NCI-H2171 (cell line): ENCODE measurements at places on chromosomes 2 and 18.

GRCh38 chr2:168901003-168901402, at the start of gene G6PC2:
G6PC2 (plus strand) TSS chr2:168901291; CDS start chr2:168901332, 41 bp downstream.
- no peak for DNase-seq

GRCh38 chr18:48408727-48409590, at the start of gene ZBTB7C:
ZBTB7C (minus strand) TSS chr18:48409383.
- DNase-seq: peak; percentile 27

- DNase-seq: no peak
Observed at GRCh38 chr18:60466677-60467076, 94.1 kb upstream of the MC4R start.

DNA sequence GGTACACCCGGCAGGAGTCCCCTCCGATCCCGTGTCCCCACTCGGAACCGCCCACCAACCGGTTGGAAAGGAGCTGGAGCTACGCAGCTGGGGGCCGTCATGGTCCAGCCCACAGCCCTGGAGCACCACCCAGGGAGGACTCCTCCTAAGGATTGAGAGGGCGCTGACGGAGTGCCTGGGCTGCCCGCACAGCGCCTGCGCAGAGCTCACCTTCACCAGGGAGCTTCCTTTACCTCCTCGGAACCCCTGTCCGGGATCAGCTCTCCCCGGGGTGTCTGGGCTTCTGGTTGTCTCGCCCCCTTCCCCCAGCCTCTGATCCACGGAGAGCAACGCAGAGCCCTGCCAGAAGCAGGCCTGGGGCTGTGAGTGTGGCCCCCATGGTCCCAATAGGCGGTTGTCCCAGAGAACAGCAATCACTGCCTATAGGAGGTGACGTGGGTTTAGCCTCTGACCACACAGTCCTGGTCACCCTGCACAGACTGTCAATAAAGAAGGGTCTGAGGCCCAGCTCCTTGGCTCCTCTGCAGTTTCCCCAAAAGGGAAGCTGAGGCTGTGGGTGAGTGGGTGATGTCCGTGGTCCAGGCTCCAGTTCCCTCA, 14.6 kb downstream of the ALPG start:
- DNase-seq: no peak

- DNase-seq: no peak
Observed at GRCh38 chr2:116510117-116510671, 1304.3 kb upstream of the DDX18 start.

GRCh38 chr18:11518788-11519685, 90.4 kb upstream of the SLC35G4 start:
- peak; percentile 34 for DNase-seq

GRCh38 chr18:33469699-33470098, 29.2 kb upstream of the CCDC178 start:
- DNase-seq: no peak

DNA sequence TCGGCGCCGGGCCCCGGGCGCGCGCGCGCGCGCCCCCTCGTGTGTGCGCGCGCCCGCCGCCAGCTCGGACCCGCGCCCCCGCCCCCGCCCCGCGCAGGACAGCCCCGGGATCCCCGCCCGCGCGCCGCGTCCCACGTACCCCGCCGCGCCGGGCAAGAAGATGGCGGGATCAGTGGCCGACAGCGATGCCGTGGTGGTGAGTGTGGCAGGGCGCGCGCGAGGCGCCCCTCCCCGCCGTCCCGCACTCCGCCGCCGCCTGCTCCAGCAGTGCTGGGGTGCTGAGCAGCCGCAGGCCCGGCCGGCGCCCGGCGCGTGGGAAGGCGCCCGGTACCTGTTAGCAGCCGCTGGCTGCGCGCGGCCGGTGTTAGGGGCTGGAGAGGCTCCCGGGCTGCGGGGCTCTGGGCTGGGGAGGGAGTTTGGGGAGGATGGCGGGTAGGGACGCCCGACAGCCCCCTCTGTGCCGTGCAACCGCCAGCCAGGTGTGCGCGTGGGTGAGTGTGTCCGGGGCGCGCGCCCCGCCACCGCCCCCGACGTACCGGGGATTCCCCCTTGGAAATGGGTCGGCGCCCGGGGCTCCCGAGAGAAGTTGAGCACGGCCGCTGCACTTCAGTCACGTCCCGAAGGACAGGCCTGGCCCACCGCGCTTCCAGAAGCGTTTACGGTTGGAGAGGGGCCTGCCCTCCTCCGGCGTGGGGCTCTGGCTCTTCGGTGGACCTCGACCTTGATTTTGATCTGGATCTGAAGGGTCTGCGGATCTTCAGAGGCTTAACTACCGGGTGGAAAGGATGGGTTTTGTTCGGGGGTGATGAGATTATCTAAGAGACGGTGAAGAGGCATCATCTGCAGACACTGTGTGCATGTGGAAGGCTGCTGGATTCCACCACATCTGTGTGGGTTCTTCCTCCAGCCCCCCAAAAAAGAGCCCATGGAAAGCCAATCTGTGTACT, 697 bp downstream of the LGALSL start:
- peak; percentile 44 for DNase-seq

DNA sequence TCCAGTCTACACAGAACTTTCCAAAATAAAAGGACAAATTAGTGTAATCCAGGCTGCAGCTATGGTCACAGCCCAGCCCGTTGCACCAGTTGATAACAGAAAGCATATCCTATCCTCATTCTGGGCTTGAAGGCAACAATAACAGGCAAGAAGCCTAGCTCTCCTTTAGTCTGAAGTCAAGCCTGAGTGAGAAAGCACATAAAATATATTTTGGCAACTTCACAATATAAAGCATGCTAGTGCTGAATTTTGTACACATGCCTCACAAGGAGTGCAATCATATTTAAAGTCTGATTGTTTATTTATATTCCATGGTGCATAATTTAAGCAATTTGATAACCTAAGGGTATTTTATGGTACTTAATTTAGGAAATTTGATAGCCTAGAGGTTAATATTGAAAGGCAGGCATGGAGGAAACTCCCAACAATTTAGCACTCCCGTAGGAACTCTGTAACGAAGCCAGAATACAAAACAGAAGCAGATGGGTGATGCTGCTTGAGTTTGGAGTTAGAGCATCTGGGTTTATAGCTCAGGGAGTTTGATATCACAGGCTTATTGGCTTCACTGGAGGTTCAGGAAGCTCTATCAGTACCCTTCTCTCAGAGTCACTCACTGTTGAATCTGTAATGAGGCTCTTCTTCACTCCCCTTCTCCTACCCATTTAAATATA, 1199.1 kb upstream of the GYPC start:
- peak; percentile 77 for DNase-seq

DNA sequence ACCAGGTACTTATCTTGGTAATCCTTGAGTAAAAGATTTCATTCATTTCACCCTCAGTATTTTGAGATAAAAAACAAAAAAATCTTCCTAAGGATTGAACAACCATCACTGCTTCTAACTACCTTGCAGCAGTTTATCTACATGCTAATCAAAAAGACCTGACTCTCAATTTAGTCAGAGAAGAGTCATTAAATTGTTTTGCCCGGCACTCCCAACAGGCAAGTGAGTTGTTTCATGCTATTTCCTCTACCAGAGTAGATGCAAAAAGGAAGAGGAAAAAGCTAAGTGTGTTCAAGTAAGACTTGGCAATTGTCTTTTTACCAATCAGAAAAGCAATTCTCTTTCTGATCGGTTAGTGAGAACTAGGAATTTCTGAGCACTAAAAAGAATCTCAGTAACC, 39.5 kb downstream of the MYO5B start:
- DNase-seq: no peak

DNA sequence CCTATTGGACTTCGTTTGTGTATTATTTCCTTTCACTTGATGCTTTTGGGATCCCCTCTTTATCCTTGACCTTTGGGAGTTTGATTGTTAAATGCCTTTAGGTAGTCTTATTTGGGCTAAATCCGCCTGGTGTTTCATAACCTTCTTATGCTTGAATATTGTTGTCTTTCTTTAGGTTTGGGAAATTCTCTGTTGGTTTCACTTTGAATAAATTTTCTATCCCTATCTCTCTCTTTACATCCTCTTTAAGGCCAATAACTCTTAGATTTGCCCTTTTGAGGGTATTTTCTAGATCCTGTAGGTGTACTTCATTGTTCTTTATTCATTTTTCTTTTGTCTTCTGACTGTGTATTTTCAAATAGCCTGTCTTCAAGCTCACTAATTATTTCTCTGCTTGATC, 354.7 kb downstream of the PARD3B start:
- DNase-seq: no peak

DNA sequence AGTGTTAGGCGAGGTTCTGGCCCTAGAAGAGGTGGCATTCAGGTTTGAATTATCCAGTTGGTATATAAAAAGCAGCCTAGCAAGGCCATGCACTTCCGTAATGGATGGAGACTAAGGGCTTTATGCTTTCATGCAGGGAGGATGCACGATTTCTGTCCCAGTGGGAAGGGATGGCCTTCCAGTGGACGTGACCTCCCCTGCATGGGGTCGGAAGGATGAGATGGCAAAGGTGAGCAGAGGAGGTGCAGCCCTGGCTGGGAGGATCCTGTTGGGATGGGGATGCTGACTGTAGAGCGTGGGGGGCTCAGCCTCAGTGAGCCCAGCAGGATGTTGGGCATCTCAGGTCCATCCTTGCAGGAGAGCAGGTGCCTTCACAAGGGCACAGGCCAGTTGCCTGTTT, 4.8 kb downstream of the ASB18 start:
- no peak for DNase-seq

GRCh38 chr2:190834890-190835208, 45.8 kb upstream of the GLS start:
- DNase-seq: no peak

- no peak for DNase-seq
Observed at GRCh38 chr2:66322506-66323260, 112.2 kb upstream of the MEIS1 start.

DNA sequence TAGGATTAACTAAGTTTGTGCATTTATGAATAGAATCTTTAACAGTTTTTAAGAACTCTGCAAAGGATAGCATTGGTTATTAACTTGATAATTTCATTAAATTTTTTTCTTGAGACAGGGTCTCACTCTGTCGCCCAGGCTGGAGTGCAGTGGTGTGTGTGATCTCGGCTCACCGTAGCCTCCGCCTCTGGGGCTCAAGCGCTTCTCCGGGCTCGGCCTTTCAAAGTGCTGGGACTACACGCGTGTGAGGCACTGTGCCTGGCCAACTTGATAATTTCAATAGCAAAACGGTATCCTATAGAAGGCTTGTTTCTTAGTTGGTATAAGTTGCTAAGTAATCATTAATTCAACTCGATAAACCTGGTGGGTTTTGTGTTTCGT, 38.0 kb downstream of the ADNP2 start:
- no peak for DNase-seq

- no peak for DNase-seq
Observed at GRCh38 chr2:57534358-57534757, 512.2 kb upstream of the VRK2 start.

- no peak for DNase-seq
Observed at GRCh38 chr2:128796321-128796720, 477.7 kb upstream of the HS6ST1 start.

GRCh38 chr2:74915743-74916142, 42.7 kb upstream of the POLE4 start:
- DNase-seq: no peak
